Type B pancreatic cell (in vitro differentiated cells): ENCODE measurements at places on chromosomes 5 and 9.

GRCh38 chr5:153816870-153817269, 221.8 kb downstream of the FAM114A2 start:
- no peak for DNase-seq

- DNase-seq, result no peak
Observed at GRCh38 chr9:84283946-84284345, 56.6 kb downstream of the SLC28A3 start.

DNA sequence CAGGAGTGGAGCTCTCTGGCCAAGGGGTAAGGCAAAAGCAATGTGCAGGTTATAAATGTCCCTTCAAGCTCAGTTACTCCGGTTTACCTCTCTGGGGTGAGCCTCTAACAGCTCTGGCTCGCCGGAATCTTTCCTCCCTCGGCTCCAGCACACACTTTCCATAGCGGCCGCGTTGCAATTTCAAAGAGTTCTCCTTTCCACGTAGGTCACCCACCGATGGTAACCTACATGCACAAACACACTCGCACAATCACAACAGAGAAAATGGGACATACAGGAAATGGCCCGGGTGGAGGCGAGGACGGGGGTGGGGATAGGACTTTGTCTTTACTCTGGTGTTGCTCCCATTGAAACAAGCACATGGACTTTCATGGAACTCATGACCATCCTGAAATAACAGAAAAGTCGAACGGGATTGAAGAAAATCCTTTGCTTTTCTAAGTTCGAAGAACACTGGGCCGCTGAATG, 1.2 kb downstream of the LHFPL2 start:
- DNase-seq, result no peak

DNA sequence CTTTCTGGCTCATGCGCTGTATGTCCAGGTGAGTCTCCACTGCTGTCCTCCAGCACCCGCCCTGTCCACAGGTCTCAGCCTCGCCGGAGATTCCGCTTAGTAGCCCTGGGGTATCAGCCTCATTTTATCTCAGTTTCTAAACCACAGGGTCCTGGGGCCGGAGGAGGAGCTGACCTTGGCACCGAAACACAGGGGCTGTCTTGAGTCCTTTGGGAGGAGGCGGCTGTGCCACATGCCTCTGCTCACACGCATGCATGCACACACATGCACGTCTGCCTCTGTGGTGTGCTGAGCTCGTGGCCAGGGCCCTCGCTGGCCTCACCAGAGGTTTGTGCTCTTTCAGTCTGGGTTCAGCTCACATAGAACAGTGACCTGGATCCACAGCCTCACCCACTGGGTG, 23.3 kb downstream of the TRIP13 start:
- DNase-seq, result peak; percentile 58

DNA sequence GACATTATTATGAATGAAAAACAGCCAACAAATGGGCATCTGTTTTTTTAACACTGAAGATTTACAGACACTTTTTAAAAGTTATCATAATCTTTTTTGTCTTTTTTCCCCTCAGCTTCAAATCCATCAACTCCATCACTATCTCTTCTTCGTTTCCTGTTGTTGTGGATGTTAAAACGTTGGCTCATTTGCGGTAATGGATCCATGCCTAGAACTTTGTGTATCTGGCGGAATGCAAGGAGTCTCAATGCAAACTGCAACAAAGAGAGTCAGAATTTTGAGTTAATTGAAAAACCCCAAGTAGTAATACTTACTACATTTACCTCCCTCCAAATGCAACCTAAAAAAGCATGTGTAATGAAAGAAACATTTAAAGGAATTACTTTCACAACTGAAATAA, 42.9 kb upstream of the MTMR12 start:
- DNase-seq, result no peak

DNA sequence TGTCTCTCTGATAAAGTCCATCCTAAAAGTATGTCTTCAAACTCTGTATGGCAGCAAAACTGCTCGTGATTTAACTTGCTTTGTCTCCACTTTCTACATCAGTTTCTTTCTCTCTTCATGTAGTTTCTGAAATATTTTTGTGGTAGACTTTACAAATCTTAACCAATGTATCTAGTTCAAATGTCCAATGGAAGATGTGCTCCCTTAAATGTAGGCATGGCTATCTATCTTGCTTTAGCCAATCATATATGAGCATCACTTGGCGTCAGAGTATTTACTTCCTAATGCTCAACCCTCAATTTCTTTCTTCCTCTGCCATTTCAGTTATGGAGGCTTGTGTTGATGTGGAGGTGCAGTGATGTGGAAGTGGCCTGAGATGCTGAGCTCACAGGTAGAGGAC, 206.1 kb upstream of the ZNF608 start:
- DNase-seq, result no peak
